ENCODE measurements at places on chromosomes 12 and 14. TPM values are rescaled to one million over a fixed set of nuclear protein-coding genes. Genes with fewer than 3 reads are reported as not detected.

DNA sequence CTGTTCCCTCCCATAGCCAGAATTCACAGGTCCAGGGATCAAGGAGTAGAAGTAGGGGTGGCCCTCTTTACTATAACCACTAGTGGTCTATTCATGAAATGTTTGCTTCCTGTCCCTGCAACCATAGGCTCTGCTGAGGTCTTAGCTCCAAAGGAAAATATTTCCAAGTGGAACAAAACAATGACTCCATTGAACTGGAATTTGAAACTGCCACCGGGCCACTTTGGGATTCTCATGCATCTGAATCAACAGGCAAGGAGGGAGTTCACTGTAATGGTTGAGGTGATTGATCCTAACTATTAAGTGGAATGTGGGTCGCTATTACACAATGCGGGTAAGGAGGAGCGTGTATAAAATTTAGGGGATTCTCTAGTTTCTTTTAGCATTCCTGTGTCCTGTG lies 197.0 kb downstream of the ETNK1 start:
- peak; percentile 5 for DNase-seq

Gene RNU4-1
- total RNA-seq, result under 0.01 TPM

DNA sequence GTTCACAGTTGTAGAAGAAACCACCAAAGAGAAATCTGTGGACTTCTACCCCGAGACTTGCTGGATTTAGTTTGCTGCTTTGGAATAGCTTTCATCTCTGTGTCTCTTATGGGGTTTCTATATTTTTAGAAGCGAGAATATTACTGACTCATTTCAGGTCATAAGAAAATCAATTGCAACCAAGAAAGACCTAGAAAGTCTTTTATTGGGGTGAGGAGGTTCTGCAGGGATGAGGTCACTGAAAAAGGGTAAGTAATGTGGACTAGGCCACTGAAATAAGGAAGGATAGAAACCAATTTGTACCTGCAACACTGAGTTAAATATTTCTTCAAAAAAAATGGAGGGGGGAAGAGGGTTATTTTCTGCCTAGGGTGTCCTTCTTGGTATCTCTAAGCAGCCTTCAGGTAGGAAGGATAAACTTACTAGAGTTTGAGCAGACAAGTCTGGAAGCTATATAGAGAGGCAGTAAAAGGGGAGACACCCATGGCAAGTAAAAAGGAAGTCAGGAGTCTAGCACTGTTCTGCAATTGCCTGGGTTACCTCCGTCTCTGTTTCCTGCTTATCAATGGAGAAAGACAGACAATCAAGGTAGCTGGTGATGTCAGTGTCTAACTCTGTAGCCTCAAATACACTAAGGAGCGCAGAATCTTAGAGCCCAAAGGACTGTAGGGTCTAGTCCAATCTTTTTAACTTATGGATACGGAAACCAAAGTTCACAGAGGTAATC lies 19.6 kb upstream of the KERA start:
- DNase-seq, result no peak

- no peak for DNase-seq
Measured at GRCh38 chr14:41446008-41446407, 160.7 kb upstream of the LRFN5 start.

Measured in Daoy (cell line).